ENCODE measurements at places on chromosomes 11 and 22. TPM values are rescaled to one million over a fixed set of nuclear protein-coding genes. Genes with fewer than 3 reads are reported as not detected.

Gene MPZL3
- total RNA-seq, result 7.6 TPM

Gene SHISAL1
- total RNA-seq, result 0.11 TPM

Gene ABCG4
- total RNA-seq, result 0.06 TPM

DNA sequence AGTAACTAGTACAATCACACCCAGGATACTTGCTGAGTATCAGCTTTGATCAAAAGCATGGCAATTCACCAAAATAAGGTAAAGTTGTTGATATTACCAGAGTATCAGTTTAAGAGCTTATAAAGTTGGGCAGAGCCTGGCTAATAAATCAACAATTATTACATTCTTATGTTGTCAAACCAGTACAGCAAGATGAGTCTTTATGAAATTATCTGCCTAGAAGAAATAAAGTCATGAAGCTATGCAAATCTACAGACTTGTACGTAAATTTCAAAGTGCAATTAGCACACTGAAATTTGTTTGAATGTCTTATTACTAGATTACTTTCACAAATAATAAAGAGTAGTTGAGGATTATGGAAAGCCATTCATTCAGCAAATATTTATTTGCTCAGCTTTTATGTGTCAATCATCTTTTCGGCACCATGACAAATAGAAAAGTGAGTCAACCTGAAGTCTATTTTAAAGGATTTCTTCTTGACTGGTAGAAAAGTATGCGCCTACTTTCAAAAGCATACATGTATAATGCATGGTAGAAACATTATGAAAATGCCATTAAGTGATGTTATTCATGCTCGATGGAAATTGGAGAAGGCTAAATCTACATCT is 5.0 kb upstream of the ANO3 start:
- DNase-seq, result no peak

- DNase-seq, result no peak
Observed at GRCh38 chr22:20437613-20438426, at the start of gene SCARF2. TSS of gene SCARF2 (minus strand) at chr22:20437825. CDS start at chr22:20437754, 71 bp downstream.

DNA sequence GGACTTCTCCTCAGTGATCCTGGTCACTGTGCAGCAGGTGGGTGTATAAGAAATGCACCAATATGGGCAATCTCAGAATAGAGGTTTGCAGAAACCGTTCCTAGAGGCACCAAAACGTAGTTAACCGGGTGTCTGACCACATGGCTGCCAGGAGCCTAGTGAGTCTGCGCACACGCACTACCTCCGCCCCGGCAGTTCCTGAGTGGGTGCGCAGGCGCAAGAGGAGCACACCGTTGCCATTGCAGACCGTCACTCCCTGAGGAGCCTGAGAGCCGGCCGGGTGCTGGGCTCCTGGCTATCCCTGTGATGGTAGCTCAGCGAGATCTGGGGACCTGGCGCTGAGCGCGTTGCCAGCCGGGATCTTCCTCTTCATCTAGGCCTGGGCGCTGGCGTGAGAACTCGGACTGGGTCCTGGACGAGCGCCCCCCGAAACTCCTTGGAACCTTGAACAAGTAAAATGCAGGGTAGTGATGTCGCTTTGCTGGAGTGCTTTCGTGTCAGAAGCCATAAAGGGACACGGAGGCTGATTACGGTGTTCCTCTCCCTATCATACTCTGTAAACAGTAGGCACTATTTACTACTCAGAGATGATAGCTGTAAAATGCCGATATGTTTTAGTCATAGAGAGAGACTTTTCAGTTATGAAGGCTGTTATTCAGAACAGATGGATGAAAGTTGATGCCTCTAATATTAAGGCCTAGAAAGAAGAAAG is at the start of gene MS4A13:
Gene MS4A13 (plus strand): TSS at position 249 of the 712 bp plus-strand sequence. CDS start 2,692 bp downstream, outside the sequence.
- no peak for DNase-seq

- DNase-seq, result no peak
Observed at GRCh38 chr11:34343153-34343552, 14.7 kb downstream of the ABTB2 start.

GRCh38 chr11:23021287-23021863 is 161.1 kb upstream of the CCDC179 start:
- no peak for DNase-seq

DNA sequence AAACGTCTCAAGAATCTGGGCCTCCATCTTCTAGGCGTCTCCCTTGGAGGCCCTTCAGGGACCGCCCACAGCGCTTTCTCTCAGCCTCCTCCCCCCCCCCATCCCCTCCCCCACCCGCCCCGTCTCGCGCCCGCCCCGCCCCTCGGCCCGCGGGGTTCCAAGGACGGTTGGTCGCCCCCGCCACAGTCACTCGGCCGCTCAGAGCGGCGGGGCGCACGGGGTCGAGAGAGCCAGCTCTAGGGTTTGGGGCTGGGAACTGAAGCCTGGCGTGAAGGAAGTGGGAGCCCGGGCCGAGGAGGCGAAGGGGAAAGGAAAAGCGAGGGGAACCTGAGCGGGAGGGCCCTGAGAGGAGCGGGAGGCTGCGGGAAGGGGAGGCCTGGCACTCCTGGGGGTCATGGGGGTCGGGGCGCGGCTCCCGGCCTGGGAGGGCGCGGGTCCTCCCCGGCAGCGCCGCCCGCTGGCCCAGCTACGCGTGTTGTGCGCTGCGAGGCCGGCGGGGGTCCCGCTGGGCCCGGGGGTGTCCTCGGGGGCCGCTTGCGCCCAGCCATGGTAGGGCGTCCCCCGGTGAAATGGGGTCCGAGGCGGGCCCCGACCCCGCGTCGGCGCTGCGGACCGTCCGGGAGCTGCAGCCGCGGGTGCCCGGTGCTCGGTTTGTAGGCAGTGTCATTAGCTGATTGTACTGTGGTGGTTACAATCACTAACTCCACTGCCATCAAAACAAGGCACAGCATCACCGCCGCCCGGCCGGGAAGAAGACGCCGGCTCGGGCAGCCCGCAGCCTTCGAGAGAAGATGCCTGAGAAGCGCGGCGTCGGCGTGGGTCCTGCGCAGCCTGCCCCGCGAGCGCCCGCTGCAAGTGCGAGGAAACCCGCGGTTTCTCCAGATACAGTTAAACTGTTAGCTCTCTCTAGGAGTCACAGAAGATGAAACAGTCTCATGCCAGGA is at the start of gene BTG4:
Gene BTG4 (minus strand): TSS at position 91 of the 944 bp plus-strand sequence. CDS start 13,610 bp downstream, outside the sequence.
- no peak for DNase-seq

Gene SMIM35
- total RNA-seq, result not detected

DNA sequence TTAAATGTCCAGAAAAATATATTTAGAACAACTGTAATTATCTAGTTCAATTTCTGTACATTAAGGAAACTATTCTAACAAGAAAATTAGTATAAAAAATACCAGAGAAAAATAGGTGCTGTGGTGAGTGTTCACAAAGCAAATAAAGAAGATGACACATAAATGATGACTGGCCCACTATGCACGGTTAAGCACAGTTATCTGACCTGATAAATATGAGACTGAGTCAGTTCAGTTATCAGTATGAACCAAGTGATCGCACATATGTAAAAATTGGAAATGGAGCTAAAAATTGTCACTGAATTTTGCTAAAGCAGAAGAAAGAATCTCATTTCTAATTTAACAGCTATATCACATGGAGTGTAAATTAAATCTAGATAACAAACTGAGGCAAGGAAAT is 18.8 kb upstream of the MAML2 start:
- DNase-seq, result no peak

- DNase-seq, result no peak
Observed at GRCh38 chr22:23841736-23842445, 3.1 kb upstream of the DERL3 start.

Gene SCGB1D2
- not detected for total RNA-seq

- no peak for DNase-seq
Observed at GRCh38 chr22:49525801-49526535, 301.7 kb downstream of the BRD1 start.

Gene MYO7A
- 39.6 TPM for total RNA-seq

- DNase-seq, result no peak
Observed at GRCh38 chr11:5833446-5833845, 8.3 kb downstream of the OR52E6 start.

Gene FZD4
- total RNA-seq, result 15.7 TPM

DNA sequence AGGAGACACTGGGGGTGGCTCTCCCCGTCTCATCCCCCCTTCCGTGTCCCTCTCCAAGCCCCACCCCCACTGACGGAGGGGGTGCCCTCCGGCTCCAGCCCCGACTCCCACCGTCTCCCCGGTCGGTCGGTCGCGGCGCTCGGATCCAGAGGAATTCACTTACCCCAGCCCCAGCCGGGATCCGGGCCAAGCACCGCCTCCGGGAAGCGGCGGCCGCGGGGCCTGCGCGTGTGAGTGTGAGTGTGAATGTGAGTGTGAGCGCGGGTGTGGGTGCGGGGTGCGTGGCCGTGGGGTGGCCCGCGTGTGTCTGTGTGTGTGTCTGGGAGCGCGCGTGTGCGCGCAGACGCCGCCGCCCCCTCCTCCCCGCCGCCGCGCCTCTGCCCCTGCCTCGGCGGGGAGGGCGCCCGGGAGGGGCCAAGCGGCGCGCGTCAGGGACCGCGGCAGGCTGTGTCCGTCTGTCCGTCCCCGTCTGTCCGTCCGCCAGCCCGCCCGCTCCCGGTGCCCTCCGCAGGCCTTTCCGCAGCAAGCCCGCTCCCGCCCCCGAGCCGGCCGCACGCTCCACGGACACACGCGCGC is at the start of gene ELFN2:
Gene ELFN2 (minus strand): TSS at position 345 of the 576 bp plus-strand sequence. CDS start 51,945 bp downstream, outside the sequence.
- no peak for DNase-seq

- DNase-seq, result no peak
Observed at GRCh38 chr11:6438979-6439571, 1.7 kb downstream of the HPX start.

DNA sequence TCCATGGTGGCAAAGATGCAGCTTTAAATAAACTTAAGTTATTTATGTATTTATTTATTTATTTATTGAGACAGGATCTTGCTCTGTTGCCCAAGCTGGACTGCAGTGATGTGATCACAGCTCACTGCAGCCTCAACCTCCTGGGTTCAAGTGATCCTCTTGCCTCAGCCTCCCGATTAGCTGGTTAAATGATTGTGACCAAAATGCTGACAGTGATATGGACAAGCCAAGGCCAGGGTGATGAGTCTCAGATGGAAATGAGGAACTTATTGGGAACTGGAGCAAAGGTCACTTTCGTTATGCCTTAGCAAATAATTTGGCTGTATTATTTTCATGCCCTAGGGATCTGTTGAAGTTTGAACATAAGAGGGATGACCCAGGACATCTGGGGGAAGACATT is 9.3 kb upstream of the LRP5 start:
- DNase-seq, result no peak

DNA sequence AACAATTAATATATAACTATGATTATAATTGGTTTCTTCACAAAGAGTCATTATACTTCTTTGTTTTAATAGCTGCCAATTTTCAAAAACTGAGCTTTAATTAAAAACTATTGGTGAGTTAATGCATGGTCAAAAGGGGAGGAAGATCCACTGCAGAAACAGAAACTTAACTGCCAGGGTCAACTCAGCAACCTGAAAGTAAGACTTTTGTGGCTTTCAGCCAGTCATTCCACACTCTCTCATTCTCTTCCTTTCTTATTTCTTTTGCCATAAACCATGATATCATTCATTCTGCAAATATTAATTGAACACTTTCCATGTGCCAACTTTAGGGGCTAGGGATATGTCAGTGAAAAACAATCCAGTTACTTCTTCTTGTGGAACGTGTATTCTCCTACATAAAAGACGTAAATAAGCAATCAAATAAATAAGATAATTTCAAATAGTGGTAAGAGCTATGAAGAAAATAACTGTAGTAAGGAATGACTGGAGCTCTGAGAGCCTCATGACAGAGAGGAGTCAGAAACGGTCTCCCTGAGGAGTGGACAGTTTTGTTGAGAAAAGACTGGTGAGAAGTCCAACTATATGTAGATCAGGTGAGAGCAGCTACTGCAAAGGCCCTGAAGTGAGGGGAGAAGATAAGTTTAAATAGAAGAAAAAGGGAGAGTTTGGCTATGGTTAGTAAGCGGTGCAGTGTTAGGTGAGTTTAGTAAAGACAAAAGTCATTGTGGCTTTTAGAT is 130.5 kb downstream of the GRIA4 start:
- no peak for DNase-seq

DNA sequence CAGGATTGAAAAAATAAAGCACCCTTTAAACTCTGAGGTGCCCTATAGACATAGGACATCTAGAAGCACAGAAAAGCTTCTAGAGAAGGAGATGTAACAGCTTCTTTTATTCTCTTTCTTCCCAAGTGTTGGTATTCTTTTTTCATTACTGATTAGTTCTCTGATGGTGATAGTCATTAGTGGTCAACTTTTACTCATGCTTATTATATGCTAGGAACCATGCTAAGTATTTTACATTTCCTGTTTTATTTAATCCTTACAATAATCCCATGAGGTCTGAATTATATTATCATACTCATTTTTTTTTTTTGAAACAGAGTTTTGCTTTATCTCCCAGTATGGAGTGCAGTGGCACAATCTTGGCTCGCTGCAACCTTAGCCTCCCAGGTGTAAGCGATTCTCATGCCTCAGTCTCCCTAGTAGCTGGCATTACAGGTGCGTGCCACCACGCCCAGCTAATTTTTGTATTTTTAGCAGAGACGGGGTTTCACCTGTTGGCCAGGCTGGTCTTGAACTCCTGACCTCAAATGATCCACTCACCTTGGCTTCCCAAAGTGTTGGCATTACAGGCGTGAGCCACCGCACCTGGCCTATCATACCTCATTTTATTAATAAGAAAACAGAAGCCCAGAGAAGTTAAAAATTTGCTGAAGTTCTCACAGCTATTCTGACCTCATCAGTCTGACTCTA is 3.0 kb downstream of the C11orf52 start:
- DNase-seq, result no peak

GRCh38 chr22:49324527-49325491 is 502.9 kb downstream of the BRD1 start:
- peak; percentile 16 for DNase-seq

Gene OR51F2
- not detected for total RNA-seq

Gene CTTN
- 75.1 TPM for total RNA-seq

Gene PHOX2A
- not detected for total RNA-seq

Gene GAS2
- total RNA-seq, result 16.1 TPM

Gene KCNK4
- not detected for total RNA-seq

Gene KRTAP5-7
- 0.21 TPM for total RNA-seq

DNA sequence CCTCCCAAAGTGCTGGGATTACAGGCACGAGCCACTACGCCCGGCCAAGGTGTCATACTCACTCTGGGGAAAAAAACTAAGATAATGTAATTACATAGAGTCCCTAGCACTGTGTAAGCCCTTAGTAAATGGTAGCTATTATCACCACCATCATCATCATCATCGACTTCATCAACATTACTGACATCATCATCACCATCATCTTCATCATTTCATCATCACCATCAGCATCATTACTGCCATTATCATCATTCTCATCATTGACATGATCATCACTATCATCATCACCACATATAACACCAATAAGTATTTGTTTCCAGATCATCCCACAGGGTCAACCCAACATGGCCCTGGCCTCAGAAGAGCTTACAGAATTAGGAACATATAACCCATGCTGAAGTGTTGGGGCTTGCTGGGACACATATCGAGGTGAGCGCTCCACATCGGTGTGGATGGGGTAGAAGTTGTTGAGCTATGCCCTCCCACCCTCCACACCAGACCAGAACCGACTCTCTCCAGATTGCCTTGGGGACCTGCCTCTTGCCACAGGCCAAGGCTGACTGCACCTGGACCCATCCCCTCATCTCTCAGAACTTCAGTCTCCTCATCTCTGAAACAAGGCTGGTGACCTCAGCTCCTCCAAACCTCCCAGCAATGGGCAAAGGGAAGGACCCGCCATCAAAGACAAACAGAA is 14.7 kb upstream of the CD5 start:
- no peak for DNase-seq

Gene GVQW3
- 0.61 TPM for total RNA-seq

GRCh38 chr11:37313266-37313665 is 715.2 kb upstream of the RAG2 start:
- no peak for DNase-seq

- DNase-seq, result no peak
Observed at GRCh38 chr11:95378111-95378510, 147.1 kb upstream of the SESN3 start.

GRCh38 chr11:13222285-13222684 is 55.3 kb upstream of the BMAL1 start:
- DNase-seq, result no peak
